SJCRH30 (cell line): ENCODE measurements at places on chromosomes 6 and 20.

GRCh38 chr20:63297371-63297781 lies 4.4 kb downstream of the COL20A1 start:
- no peak for DNase-seq

GRCh38 chr6:28408076-28408802 lies 8.7 kb upstream of the ZSCAN12 start:
- no peak for DNase-seq

DNA sequence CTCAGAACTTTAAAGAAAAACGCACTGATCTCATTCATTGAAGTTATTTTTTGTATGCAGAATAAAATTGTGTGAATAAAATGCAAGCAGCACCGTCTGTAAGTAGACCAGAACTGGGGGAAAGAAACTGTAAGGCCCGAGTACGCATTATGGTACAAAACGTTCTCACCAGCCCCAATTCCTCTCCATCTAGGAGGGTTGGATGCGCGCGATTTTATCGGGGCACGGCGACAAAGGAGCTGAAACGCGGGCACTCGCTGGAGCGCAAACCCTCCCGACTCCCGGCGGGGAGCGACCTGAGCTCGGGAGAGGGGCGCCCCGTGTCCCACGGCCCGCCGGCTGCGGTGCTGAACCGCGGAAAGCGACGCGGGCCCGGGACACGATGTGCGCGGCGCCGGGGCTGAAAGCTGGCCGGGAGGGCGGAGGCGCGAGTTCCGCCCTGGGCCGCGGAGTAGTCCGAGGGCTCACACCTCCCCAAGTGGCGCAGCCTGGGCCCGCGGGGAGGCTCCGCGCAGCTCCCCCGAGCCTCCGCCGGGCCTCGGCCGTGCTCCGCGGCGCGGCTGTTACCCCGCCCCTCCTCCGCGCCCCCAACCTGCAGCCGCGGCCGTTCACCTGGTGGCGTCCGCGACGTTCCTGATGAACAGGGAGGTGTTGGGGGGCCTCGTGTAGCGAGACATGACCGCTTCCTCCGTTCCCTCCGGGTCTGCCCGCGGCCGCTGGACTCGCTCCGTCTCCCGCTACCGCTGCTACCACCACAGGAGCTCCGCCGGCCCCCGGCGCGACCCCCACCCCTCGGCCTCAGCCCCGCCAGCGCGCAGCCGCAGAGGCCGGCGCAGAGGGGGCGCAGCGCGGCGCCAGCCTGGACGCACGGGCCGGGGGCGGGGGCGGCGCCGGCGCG lies at the start of gene SRSF12:
SRSF12 (minus strand) TSS at position 861 of the 898 bp plus-strand sequence; CDS start at position 677, 184 bp downstream.
- DNase-seq: peak; percentile 45

GRCh38 chr6:63333440-63333839 lies 13.7 kb upstream of the LGSN start:
- DNase-seq: no peak

- DNase-seq: no peak
These were observed 216.1 kb upstream of the SYNDIG1 start for GRCh38 chr20:24253321-24253720.

DNA sequence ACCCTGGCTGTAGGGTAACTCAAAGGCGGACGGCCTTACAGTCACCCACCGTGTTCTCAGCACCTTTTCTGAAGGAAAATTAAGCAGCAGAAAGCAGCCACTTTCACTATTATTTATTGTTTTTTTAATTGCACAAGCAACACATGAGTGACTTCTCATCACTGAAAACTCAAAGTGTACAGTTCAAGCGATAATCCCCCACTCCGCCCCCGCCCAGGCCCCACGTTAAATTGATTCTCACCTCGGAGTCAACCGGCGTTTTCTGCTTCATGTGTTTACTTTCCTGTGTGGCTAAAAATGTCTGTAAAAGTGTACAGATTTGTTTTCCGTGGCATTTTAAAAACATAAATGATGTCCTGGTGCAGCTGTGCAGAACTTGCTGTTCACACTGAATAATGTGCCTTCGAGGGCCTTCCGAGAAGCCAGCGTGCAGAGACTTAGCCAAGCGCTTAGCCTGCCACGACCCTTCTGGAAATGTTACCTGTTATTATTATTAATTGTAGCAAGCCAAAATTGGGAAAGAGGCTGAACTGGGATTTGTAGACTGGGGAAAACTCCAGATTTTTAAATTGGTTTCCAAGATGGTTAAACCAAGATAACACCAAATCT lies 335.7 kb downstream of the CDH4 start:
- no peak for DNase-seq

GRCh38 chr6:143556529-143556928 lies 45.0 kb upstream of the FUCA2 start:
- DNase-seq: no peak

DNA sequence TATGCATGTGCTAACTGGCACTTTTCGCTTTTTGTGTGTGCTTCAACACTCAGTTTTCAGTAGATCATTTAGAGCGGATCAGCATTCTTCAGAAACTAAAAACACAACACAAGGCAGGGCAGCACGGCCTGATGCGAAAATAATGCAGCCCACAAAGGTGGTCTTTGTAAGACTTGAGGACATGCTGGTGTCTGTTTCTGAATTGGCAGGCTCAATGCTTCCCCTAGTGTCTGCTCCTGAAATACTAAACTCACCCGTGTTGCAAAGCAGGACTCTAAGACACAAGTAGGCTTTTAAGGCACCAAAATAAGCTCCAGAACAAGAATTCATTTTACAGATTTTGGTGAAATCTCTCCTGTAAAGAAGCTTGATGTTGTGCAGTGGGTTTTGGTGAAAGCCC lies 676.5 kb downstream of the TENT5A start:
- no peak for DNase-seq

GRCh38 chr20:57996465-57996864 lies 232.0 kb downstream of the ANKRD60 start:
- DNase-seq: no peak
